Activated naive CD4-positive, alpha-beta T cell treated with Interleukin-2 at 50 U/mL for 16 hours (primary cell): ENCODE measurements at places on chromosomes 16 and 17.

DNA sequence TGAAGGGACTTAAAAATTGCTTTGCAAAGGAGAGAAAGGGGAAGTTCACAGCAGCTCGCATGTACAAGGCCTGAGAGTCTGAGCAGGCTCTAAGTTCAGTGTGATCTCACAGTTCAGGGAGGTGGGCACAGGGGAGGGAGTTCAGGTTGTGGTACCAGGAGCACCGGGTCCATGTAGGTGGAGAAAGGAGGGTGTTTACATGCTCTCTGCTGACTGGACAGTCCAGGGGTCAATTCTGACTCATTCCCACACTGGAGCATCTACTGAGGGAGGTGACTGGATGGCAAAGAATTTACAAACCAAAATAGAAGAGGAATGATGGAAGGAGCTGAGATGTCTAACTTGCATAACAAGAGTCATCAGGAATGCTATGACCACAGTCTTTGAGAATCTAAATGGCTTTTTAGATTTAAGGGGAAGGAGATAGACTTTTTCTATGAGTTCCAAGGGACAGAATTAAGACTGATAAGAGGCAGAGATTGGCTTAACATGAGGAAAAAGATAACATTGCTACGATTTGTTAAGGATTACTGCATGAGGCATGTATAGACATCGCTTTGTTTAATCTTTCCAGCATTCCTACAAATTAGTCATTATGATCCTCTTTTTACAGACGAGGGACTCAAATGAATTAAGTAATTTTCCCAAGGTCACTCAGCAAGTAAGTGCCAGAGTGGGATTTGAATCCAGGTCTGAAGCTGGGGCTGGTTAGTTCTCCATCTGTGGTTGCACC is 29.9 kb downstream of the MIS12 start:
- no peak for DNase-seq

DNA sequence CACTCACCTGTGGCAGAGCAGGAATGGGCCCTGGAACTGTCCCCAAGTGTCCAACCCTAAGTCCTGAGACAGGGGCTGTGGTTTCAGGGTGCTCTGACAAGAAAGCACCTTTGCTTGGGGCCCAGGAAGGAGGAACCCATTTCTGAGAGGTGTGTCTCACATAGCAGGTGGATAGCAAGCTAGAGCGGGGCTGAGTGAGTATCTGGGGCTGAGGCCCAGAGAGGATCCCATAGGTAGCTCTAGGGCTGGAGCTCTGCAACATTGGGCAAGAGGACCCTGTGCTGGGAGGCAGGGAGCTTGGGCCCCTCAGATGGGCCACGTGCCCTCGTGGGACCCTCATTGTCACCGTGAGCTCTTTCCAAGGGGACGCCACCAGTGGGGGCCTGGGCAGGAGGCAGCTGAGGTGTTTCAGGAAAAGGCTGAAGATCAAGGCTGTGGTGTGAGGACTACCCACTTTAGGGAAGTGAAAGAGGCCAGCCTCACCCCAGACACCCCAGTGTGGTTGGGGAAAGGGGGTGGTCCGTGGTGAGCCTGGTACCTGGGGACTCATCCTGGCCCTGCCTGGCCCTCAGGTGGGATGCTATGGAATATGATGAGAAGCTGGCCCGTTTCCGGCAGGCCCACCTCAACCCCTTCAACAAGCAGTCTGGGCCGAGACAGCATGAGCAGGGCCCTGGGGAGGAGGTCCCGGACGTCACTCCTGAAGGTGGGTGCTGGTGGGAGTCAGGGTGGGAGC is 5.3 kb downstream of the DEF8 start:
- no peak for DNase-seq

GRCh38 chr17:79089720-79090442 is 15.3 kb downstream of the ENGASE start:
- no peak for DNase-seq

- no peak for DNase-seq
Measured at GRCh38 chr17:59533694-59534093, 31.7 kb upstream of the DHX40 start.
